ENCODE measurements at places on chromosomes 1 and 21.

GRCh38 chr21:30102871-30103270 lies 63.7 kb downstream of the CLDN17 start:
- no peak for DNase-seq

- no peak for DNase-seq
Observed at GRCh38 chr1:114903480-114903879, 48.8 kb downstream of the SYCP1 start.

- no peak for DNase-seq
Observed at GRCh38 chr1:32336591-32336932, 529 bp upstream of the MARCKSL1 start.

DNA sequence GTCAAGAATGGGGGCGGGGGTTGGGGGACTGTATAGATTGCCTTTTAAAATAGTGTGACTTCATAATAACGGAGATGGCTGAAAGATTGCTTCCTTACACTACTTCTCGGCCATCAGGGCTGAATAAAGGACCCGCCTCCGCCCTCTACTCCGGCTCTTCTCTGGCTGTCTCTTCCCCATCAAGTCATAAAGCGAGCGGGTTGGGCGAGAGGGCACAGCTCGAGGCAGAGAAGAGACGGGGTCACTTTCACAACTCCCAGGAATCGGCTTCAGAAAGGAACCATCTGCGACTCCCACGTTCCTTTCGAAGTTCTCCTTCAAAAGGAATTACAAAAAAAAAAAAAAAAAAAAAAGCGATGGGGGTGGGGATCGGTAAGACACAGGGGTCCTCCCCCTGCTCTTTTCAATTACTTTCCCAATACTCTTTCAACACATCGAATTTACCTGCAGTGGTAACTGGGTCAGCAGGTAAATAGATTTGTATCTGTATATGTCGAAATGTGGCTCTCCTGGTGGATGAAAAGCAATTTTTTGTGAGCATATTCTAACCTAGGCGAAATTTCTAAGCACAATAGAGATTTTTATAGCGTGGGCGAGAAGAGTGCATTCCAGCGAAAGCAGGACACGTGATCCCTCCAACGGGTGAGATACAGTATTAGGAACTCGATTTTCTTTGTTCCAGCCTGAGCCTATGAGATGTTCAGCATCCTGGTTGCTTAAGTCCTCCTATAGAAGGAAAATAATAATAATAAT lies 2.0 kb downstream of the LRRC7 start:
- peak; percentile 32 for DNase-seq

- DNase-seq = no peak
Observed at GRCh38 chr1:5926686-5927435, 65.4 kb downstream of the NPHP4 start.

GRCh38 chr1:182998482-182998881 lies 24.7 kb upstream of the LAMC1 start:
- DNase-seq = no peak

- no peak for DNase-seq
Observed at GRCh38 chr1:41673806-41674205, 189.3 kb upstream of the EDN2 start.

DNA sequence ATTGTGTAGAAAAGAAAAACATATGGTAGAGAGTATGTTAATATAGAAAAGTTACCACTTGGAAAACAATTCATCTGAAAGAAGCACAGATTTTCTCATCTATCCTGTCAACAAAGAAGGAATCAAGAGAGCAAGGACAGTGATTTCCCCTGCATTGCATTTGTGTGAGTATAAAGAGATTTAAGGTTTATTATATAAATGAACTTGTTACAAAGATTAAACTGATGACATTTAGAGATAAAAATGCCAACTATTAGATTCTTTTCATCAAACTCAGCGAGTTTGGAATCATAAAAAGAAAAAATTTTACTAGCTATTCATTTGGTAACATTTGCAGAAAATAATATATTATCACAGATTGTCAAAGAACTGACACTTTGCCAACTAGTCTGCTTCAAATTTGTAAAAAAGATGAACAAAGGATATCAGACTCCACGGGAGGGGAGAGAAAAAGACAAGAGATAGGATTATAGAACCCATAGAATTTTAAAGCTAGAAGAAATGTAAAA lies at the start of gene RGS21:
Gene RGS21, plus strand, starts transcription at position 51 of the 509 bp plus-strand sequence. CDS start 26,045 bp downstream, outside the sequence.
- DNase-seq = no peak

DNA sequence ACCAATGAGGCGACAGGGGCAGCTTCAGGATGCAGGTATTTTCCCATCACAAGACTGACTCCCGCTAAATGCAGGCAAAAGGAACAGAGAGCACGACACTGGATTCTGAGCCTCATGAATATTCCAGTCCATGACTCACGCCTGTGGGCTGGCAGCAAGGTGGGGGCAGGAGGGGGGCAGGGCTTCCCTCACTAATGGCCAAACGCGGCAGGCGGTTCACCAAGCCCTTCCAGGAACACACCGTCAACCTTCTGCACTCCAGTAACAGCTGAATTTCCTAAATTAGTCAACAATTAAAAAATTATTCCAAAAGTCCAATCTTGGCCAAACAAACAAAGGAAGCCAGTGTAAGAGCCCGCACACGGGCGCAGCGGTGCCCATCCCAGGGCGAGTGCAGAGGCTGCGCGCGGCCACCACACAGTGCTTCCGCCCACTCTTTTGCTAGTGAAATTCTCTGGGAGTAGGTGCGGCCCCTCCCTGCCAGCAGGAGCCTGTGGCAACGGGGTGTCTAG lies 12.5 kb upstream of the GPR153 start:
- no peak for DNase-seq

- DNase-seq = no peak
Observed at GRCh38 chr1:197355248-197355995, 87.4 kb downstream of the CRB1 start.

DNA sequence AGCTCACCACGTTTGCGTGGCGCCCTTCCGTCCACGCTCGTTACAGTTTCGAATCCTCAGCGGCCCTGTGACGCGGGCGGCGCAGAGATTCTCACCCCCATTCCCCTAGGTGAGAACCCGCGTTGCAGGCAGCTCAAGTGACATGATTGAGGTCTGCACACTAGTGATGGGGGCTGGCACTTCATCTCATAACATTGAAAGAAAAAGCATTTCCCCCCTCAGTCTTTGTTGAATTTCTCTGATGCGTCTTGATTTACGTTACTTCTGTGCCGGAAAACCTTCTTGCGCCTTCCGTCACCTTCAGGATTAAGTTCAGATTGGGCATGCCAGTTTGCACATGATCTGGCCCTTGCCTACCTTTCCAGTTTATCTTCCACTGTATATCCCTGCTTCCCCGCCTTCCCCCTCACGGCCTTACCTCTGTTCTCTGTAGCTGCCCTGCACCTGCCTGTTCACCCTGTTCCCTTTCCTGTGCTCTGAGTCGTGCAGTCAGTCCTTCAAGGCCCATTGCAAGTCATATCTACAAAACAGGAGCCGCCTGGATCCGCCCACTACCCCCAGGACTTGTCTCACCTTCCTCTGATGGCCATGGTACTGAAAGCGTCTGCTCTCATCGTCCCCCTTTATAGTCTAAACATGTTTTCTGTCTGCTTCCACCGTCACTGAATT lies 1.1 kb downstream of the CTPS1 start:
- DNase-seq = peak; percentile 14

GRCh38 chr1:100463791-100464424 lies 74.0 kb upstream of the GPR88 start:
- DNase-seq = peak; percentile 72
